ENCODE measurements at places on chromosomes 3 and 15.

DNA sequence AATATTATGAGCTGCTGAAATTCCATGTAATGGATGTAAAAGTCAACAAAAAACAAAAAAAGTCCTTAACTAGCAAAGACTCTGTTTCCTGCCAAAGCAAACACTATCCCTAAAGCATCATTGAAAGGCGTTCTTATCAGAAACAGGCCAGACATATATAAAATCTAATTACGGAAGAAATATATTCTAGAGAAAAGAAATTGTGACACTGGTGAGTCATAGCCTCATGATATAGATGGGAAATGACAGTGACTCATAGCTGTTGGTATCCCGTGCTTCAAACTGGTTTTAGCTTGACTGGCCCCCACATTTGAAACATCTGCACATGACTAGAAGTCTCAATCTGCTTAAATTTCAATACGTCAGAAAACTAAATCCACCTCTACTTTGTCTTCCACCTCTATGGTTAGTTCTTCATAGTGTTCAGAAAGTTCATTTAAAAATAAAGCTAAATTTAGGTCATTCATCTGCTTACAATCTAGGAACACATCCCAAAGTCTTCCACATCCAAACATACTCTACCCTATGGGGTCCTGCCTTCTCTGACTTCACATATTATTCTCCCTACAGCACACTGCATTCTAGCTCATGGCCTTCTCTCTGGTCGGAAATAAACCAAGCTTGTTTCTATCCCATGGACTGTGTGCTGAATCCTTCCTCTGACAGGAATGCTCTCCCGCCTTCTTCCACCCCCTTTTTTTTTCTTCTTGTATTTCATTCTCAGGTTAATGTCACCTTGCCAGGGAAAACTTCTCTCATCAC, 456.3 kb upstream of the ARRDC4 start:
- DNase-seq: no peak

DNA sequence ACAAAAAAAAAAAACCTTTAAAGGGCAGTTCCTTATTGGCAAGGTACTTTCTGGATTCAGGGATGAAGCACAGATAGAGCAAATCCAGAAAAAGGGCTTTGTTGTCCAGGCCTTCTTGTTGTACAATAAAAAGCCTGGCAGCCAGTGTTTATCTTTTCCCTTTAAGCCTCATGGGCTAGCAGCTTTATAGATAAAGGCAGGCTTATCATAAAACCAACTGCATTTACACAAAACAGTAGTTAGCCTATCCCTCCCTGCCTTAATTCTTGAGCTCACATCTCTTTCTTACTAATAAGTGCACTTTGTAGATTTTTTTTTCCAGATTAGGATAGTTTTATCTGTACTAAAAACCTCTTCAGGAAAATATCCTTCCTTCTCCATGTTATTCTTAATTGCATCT, 662.8 kb upstream of the CCDC54 start:
- no peak for DNase-seq

- DNase-seq: no peak
These were observed 92.0 kb upstream of the TRIM42 start for GRCh38 chr3:140585828-140586227.

GRCh38 chr3:112931736-112932521, 43.0 kb downstream of the CD200R1 start:
- DNase-seq: no peak

DNA sequence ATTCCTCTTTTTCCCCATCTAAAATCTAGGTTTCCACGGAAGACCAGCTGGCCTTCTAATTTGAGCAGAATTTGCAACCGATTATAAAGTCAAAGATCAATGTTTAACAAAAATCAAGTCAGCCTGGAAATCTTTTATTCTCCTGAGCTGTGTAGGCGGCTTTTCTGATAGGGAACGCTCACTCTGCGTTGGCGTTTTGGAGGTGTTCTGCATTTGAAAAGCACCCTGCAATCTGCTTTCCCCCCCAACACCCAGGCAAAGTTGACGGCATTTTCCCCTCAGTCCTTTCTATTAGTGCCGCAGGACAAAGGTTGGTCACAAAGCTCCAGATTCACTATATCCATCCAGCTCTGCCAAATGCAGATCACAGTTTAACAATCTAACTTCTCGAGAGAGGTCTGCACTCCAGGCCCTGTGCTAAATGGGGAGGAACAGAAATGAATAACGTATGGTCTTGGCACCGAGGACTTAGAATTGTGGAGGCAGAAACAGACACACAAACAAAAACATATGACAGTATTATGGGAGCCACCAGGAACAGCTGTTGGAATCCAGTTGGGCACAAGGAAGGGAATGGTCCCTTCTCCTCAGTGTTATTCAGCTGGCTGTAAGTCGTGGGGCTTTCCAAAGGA, 50.4 kb upstream of the LARS2 start:
- no peak for DNase-seq

- peak; percentile 87 for DNase-seq
These were observed 14.4 kb downstream of the RNU5B-1 start for GRCh38 chr15:65318870-65319356.

DNA sequence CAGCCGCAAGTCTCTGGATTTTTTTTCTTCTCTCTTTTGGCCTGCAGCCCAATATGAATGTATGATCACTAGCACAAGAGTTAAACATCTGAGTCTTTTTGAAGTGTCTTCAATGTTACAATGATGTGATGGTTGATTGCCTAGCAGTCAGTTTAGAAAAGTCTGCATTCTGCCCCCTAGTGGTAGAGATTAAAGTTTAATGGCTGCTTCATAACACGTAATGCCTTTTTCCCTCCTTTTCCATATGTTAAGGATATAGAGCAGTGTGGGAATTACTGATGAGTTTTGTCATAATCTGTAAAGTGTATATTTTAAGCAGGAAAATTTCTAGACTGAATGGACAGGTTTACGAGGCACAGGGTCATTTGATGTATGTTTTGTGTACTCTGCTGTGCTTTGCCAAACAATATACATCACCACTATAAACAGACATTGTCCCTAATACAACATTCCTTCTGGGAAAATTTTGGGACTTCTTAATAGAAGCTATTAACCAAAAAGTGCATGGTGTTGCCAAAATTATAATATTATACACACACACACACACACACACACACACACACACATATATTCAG, 1038.5 kb upstream of the NR2F2 start:
- DNase-seq: no peak
